ENCODE measurements at places on chromosomes 6 and 20.

- DNase-seq: no peak
Observed at GRCh38 chr20:13786143-13786828, 1.5 kb downstream of the NDUFAF5 start.

- DNase-seq: no peak
Observed at GRCh38 chr6:25280344-25281074, 1.3 kb downstream of the CARMIL1 start.

DNA sequence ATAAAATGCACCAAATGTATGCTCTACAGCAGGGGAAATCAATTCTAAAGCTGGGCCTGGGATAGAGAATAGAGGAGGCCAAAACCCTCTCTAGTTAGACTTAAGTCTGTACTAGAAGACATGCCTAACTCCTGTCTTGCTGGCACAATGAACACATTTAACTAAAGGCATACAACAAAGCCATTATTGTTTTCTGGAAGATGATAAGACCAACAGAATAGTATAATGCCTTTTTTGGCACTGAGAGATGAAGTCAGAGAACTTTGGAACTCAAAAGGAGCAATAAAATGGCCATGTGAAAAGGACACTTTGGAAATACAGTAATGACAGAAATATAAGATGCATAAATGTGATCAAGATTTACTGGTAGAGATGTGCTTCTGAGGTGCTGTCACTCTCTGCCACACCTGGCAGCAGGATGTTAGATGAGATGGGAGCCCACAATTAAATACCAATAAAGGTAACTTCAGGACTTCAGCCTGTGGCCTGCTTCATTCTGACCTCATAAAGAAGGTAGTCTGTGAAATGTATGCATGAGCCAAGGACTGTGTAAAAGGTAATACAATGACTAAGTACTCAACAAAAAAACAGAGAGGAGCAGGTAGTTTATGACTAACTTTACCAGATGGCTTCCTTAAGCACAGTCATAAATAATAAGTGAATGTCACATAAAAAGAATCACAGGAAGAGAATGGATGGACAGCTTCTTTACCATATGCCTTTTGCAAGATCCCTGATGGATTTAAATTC, 333.4 kb downstream of the BCKDHB start:
- DNase-seq: no peak

GRCh38 chr20:37921341-37921929, 18.5 kb downstream of the VSTM2L start:
- no peak for DNase-seq

DNA sequence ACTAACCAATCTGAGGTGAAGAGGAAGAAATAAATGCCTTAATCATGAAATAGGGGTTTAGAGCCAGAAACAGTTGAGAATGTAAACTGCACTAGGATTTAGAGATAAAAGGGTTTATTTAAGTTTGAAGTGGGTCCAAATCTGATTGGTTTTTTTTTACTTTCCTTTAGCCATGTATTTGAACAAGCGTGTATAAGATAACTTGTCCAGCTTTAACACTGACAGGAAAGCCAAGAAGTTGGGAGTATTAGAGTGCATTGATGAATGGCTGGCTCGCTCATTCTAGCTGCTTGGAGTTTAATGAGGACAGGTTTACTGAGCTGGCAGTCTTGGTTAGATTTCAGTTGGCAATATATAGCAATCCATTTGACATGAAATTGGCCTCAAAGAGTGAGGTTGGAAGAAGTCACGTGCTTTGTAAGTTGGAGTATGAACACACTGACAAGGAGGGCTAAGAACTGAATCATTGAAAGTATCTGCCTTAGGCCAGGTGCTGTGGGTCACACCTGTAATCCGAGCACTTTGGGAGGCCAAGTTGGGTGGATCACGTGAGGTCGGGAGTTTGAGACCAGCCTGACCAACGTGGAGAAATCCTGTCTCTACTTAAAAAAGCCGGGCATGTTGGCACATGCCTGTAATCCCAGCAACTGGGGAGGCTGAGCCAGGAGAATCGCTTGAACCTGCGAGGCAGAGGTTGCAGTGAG, 13.7 kb downstream of the SRSF3 start:
- DNase-seq: no peak

- DNase-seq: no peak
Observed at GRCh38 chr20:44418069-44418905, 57.4 kb upstream of the TTPAL start.

- DNase-seq: no peak
Observed at GRCh38 chr6:71489736-71490135, 201.1 kb downstream of the OGFRL1 start.

GRCh38 chr6:125924169-125924568, 32.4 kb upstream of the HINT3 start:
- DNase-seq: no peak

- no peak for DNase-seq
Observed at GRCh38 chr6:125922322-125922860, 34.2 kb upstream of the HINT3 start.

DNA sequence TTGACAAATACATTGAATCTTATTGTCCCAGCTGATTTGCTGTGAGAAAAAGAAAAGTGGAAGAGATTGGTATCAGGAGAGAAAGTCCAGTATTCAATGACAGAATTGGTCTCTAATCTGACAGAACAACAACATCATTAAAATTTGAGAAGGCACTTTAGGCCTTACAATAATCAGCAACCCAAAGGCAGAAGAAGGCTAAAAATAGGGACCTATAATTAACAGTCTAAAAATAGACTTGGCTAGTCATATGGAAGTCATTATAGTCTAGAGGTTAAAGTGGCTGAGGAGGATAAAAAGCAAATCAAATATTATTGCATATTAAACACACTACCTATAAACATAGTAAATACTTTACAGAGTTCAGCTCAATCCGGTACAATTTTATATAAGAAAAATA, 393.6 kb upstream of the JAG1 start:
- DNase-seq: no peak

- no peak for DNase-seq
Observed at GRCh38 chr6:137201006-137201405, 18.2 kb downstream of the IFNGR1 start.

DNA sequence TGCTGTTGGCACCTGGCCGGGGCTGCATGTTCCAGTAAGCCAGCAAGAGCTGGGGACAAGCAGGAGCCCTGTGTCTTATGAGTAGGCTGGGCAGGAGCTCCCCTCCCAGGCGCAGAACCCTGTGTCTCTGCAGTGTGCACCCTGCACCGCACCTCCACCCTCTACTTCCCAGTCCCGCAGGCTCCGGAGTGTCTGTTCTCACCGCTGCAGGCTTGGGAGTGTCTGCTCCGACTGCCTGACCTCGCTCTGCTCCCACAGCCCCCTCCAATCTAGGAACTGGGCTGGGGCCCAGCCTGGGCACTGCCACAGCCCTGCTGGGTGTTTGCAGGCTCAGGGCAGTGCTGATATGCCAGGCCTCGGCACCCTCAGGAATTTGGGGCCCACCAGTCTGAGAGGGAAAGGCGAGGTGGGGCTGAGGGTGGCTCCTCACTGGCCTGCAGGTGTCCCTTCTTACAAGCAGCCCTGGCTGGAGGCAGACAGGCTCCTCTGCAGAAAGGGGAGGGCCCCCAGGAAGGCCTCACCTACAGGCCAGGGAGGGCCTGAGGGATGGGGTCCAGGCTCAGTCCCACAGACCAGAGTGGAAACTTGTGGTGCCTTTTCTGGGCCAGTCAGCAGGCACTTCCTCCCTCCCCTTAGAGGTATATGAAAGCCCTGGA, 871.6 kb upstream of the GJE1 start:
- no peak for DNase-seq

DNA sequence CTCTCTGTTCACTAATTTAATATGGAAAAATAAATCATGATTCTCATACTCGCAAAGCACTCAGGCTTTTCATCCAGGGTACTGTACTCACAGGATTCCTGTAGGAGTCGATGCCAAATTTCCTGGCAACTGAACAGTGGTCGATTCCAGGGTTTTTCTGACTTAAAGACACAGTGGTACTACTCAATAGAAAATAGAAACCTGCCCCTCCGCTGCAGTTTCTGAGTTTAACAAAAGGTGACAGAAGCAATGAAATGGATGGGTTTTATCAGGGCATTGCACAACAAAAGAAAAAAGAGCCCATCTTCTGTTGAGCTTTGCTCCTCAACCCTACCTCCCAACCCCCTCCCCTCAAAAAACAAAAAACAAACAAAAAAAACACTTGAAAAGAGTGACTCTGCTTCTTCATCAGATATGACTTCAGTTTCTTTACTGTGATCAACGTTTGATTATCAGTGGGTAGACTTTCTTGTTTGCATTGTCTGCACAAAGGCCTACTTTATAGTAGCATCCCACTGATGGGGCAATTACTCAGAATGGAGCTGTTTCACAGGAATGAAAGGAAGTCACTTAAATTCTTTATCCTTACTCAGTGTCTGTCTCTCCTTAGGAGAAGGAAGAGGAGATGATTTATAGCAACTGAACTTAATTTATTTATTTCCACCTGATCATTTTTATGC, 96.2 kb upstream of the FOXO3 start:
- DNase-seq: no peak

DNA sequence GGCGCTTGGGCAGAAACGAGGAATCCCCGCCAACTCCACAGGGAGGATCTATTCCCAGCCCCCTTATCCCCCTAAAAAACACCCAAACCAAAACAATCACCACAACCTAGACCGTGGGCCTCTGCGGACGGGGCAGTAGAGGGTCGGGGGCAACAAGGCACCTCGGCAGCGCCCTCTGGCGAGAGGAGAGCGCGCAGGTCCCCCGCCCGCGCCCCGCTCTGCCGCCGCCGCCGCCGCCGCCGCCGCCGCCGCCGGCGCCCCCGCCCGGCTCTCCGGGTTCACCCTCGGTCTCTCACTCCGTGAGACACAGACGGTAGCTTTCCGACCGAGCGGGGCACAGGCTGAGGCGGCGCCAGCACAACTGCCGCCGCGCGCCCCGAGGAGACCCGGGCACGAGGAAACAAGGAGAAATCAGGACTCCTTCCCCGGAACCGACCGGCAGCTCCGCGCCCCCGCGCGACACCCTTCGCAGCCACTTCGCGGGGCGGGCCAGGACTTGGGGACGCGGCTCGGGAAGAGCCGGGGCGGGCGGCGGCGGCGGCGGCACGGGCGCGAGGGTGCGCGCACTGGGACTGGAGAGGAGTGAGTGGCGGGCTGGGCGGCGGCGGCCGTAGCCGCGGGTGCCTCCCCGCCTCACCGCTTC, at the start of gene SLC35F1:
Gene SLC35F1 (plus strand): TSS at position 307 of the 643 bp plus-strand sequence.
- DNase-seq: no peak

DNA sequence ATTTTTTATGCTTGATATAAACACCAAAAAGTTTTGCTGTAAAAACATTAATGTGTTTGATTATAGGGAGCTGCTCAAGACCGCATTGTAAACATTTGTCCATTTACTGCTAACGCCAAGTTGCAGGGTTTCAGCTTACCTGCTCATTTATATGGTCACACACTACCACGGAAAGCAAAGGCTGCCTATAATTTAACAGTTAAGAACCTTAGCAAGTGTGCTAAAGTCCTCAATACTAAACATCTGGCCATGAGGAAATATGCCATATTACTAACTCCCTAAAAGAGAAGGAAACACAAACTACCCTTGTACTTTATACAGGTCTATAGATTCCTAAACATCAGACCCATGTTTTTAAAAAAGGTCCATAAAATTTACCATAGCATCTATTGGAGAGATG, 129.5 kb downstream of the ASCC3 start:
- DNase-seq: no peak

DNA sequence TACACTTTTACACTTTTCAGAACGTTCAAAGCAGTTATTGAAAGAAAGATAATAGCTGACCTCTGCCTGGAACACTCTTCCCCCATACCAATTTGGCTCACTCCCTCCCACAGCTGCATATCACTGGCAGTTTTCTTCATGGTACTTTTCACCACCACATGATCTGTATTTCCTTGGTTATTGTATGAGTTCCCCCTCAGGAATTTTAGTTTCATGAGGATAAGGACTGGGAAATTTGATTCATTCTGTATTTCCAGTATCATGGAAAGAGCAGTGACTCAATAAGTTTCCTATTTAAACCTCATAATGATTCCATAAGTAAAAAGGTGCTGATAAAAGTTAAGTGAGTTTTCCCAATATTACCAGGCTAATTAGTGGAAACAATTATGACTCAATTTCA, 16.0 kb downstream of the HTR1B start:
- DNase-seq: no peak

GRCh38 chr6:2684103-2684749, 66.5 kb downstream of the MYLK4 start:
- DNase-seq: no peak

All from activated T-helper 1 cell treated with Interleukin-2 at 50 U/mL for 16 hours (primary cell).